ENCODE measurements at places on chromosomes 5 and 9.

GRCh38 chr5:62794456-62794855 is 215.8 kb downstream of the LRRC70 start:
- no peak for DNase-seq

GRCh38 chr5:154228696-154229095 is 38.2 kb downstream of the GALNT10 start:
- no peak for DNase-seq

GRCh38 chr5:154794525-154795234 is 39.5 kb downstream of the LARP1 start:
- DNase-seq: no peak

- DNase-seq: no peak
Observed at GRCh38 chr9:37970301-37971107, 66.6 kb upstream of the SLC25A51 start.

Data from urothelium cell line (cell line).